ENCODE measurements at places on chromosomes 6 and 20. TPM values are rescaled to one million over a fixed set of nuclear protein-coding genes. Genes with fewer than 3 reads are reported as not detected.

DNA sequence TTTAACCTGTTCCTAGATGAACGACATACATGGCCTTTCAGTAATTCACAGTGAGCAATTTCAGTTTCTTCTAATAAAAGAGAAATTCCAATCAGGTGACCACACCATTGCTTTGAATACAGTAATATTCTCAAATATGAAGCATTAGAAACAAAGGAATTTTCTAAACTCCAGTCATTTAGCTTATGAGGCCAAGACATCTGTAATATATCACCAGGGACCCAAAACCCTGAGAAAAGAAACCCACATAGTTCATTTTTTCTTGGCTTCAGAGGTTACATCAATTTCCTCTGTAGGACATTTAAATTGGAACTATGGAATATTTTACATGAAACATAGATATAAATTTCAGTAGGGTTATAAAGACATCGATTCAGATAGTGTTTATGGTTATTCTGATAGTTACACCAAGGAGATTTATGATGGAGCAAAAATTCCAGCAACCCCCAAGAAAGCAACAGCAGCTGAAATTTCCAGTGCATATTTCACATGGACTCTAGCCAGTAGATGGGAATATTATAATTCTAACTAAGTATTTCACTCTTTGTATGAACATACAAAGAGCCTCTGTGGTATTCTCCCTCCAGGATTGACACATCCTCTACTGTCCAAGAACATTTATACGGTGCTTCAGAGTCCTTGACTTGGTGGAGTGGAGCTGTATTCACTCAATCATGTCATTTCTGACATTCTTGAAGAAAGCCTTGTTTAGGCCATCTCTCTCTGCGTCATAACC, 82.9 kb downstream of the ADGRG6 start:
- no peak overlapping the region for H3K4me3 ChIP-seq
- no peak overlapping the region for H3K27ac ChIP-seq
- H3K27me3 ChIP-seq = no peaks in the 10 kb centered on the region
- no peaks in the 10 kb centered on the region for H3K36me3 ChIP-seq
- DNase-seq = no peak

GRCh38 chr6:46248143-46248542, 77.4 kb upstream of the ENPP5 start:
- no peaks in the 10 kb centered on the region for H3K4me1 ChIP-seq
- no peak for DNase-seq
- no peaks in the 10 kb centered on the region for H3K36me3 ChIP-seq
- H3K27ac ChIP-seq = no peak overlapping the region
- no peaks in the 10 kb centered on the region for H3K27me3 ChIP-seq
- no peak overlapping the region for H3K4me3 ChIP-seq

GRCh38 chr6:91099479-91099878, 512.6 kb upstream of the MAP3K7 start:
- no peak overlapping the region for H3K4me3 ChIP-seq
- no peaks in the 10 kb centered on the region for H3K27me3 ChIP-seq
- H3K4me1 ChIP-seq = no peaks in the 10 kb centered on the region
- DNase-seq = no peak

- H3K36me3 ChIP-seq = no peaks in the 10 kb centered on the region
- no peak overlapping the region for H3K27ac ChIP-seq
- H3K4me3 ChIP-seq = no peak overlapping the region
- no peaks in the 10 kb centered on the region for H3K27me3 ChIP-seq
Observed at GRCh38 chr6:149060300-149060984, 257.1 kb upstream of the TAB2 start.

GRCh38 chr6:132819405-132820161, 5.2 kb downstream of the RPS12 start:
- peaks cover 43% of the 10 kb centered on the region for H3K4me1 ChIP-seq
- H3K4me3 ChIP-seq = no peak overlapping the region
- H3K27ac ChIP-seq = no peak overlapping the region
- H3K27me3 ChIP-seq = no peaks in the 10 kb centered on the region
- no peak for DNase-seq
- H3K36me3 ChIP-seq = no peaks in the 10 kb centered on the region

Gene KIFC1
- 5.8 TPM for total RNA-seq

Gene PSMB9
- total RNA-seq = 50.0 TPM

Gene KIF25
- total RNA-seq = 0.63 TPM

Gene NKX2-2
- not detected for total RNA-seq
